Stimulated activated CD8-positive, alpha-beta memory T cell treated with anti-CD3 and anti-CD28 coated beads, Interleukin-4, amount 100 ng/mL, for 1 hour (primary cell): ENCODE measurements at places on chromosomes 12 and 14.

DNA sequence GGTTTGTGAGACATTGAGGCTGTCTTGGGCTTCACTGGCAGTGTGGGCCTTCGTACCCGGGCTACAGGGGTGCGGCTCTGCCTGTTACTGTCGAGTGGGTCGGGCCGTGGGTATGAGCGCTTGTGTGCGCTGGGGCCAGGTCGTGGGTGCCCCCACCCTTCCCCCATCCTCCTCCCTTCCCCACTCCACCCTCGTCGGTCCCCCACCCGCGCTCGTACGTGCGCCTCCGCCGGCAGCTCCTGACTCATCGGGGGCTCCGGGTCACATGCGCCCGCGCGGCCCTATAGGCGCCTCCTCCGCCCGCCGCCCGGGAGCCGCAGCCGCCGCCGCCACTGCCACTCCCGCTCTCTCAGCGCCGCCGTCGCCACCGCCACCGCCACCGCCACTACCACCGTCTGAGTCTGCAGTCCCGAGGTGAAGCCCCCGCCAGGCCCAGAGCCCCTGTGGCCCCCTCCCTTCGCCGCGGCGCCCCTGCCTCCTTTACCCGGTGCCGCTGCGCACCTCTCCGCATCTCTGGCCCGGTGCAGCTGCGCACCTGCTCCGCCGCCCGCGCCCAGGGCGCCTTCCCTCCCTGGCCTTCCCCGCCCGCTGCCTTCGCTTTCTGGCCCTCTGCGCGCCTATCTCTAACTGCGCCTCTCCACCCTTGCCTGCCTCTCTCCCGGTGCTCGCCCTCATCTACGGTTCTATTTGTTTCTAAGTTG is at the start of gene ENO2:
Gene ENO2, plus strand, starts transcription at position 335 of the 701 bp plus-strand sequence. CDS start 1,253 bp downstream, outside the sequence.
- peak; percentile 75 for DNase-seq

DNA sequence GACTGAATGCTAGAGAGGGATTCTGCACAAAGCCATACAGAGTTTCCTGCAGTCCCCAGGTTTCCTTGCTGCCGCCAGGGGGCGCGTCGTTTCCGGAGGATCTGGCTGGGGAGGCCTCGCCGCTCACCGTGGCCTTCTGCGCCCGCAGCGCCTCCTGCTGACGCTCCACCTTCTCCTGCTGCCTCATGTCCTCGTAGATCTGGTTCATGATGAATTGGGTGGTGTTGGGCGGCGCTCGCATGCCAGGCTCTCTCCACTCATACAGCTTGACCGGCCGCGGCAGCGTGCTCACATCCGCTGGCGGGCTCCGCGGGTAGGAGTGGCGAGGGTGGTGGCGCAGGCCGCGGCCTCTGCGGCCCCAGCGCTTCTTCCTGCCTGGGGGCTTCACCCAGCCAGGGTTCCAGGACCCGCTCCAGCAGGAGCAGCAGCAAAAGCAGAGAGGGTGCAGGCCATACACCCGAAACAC is 987 bp downstream of the CCER1 start:
- no peak for DNase-seq

DNA sequence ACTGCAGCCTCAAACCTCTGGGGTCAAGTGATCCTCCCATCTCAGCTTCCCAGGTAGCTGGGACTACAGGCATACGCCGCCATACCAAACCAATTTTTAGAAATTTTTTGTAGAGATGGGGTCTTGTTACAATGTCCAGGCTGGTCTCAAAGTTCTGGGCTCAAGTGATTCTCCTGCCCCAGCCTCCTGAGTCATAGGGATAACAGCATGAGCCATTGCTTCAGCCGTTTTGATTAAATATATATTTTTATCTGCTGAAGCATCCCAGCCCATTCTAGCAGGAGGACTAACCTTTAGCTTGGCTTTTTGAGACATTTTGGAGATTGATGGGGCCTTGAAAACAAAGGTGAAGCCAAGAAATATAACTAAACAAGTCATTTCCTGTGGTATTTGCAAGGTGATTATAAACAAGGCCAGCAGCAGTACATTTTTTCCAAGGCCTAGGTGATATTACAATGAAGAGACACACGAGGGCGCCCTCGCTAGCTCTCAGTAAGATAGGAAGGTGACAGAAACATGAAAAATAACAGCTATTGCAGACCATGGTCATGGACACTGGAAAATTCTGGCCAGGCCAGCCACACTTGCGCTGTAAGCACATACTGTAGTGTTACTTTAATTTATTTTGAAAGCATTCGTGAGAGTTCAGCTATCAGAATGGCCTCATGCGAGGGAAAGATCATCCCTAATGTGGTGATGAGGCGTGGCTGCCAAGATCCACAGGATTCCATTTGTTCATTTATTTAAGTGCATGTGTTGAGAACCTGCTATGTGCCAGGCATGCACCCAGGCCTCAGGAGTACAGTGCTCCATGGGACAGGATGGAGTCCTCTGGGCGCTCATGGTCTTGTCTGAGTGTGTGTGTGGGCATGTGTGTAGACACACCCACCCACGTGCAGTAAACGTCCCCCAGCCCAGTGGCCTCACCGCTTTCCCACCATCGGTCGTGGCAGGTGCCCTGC is 63.5 kb downstream of the DGLUCY start:
- peak; percentile 14 for DNase-seq

- DNase-seq = no peak
Observed at GRCh38 chr12:94644141-94644979, 6.0 kb downstream of the TMCC3 start.

- DNase-seq = no peak
Observed at GRCh38 chr12:39617887-39618286, 1.7 kb downstream of the ABCD2 start.
